Fibroblast of pulmonary artery (primary cell): ENCODE measurements at places on chromosomes 7 and 10.

GRCh38 chr7:135888740-135889139 lies 88.4 kb downstream of the MTPN start:
- no peak for DNase-seq

GRCh38 chr7:9264395-9264794 lies 831.0 kb downstream of the NXPH1 start:
- DNase-seq, result no peak

DNA sequence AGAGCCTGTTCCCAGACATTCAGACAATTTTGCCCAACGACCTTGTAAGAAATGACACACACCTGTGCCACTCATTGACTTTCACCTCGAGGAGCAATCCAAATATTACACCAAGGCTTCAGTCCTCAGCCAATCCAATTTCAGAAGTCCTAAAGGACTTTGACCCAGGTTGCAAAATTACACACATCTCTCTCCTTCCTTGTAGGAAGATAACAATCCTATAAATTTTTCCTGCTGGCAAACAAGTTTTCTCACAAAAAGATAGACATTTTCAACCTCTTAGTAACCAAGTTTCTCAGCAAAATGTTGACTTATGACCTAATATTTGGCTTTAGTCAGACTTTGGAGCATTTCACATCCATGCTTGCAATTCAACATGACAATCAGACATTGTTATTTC lies 745.0 kb downstream of the GRID1 start:
- no peak for DNase-seq

- no peak for DNase-seq
These were observed 630.6 kb upstream of the PHF14 start for GRCh38 chr7:10343108-10343507.

- no peak for DNase-seq
These were observed 633.9 kb upstream of the POT1 start for GRCh38 chr7:125563557-125563956.

DNA sequence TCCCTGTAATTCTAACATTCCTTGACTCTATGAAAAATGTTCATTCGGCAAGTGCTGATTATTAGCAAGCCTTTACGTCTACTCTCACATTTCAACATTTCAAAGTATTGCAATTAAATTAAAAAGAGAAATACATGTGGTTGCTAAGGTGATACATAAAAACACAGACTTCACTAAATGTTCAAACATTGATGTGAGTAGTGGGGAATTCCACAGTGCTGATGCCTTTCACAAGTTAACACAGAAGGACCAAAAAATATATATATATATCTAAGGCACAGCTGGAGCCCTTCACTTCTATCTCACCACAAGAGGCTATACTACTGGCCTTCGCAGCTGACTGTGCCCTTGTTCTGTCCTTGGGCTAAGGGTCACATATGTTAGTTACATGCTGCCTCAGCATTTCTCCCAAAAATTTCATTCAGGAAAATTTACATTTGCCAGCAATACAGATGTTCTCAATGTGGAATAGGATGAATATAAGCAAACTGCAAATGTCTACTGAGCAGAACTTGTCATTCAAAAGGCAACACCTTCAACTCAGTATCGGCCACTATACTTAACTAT lies 13.9 kb downstream of the CTTNBP2 start:
- no peak for DNase-seq

- peak; percentile 75 for DNase-seq
These were observed 1.1 kb upstream of the KBTBD2 start for GRCh38 chr7:32892521-32893206.

DNA sequence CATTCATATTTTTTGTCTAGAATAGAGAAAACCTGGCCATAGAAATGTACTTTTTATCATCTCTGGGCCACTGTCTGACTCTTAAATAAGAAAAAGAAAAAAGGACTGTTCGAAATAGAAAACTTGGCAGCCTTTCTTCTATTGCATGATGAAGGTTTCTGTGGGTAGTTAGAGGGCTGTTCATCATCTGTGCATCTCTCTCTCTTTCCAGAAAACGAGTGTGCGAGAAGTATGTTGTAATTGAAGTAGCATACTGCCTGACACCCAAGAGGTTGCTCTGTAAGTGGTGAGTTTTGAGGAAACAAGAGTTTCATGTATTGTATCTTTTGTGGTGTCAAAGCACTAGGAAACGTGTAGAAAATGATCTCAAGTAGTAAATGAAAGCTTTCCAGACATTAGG lies 343.2 kb upstream of the TMEM229A start:
- DNase-seq, result no peak

GRCh38 chr7:2197436-2198155 lies 35.1 kb downstream of the MAD1L1 start:
- no peak for DNase-seq

DNA sequence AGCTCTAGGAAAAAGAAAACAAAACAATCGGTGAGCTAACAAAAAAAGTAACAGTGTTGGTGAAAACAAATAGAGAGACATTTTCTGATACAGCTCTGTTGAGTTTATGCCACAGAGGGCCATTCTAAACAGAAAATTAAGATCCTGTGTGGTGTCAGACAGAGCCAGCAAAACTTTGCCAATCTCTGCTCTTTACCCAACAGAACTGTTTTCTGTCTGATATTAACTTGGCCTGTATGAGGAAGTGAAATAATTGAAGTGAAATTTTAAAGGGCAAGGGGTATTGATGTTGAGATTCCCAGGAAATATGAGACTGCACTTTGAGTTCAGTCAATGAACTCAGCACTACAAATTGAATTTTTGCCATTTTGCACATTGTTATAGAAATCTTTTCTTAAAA lies 101.0 kb downstream of the AOAH start:
- no peak for DNase-seq

DNA sequence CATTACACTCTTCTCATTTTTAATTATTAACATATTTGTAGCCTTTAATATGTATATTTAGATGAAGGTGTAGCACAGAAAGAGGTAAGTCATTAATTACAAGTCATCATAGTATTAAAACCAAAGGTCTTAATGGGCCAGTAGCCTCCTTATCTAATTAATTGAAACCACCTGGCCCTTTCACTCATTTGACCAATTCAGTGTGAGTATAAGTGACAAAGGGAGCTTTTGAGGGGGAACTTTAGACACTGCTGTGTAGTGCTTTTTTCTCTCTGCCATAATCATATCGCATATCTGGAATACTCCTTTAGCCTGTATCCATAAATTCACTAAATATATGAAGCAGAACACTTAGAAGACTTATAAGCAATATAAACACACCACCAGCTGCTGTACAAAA lies 562.9 kb upstream of the POT1 start:
- no peak for DNase-seq

DNA sequence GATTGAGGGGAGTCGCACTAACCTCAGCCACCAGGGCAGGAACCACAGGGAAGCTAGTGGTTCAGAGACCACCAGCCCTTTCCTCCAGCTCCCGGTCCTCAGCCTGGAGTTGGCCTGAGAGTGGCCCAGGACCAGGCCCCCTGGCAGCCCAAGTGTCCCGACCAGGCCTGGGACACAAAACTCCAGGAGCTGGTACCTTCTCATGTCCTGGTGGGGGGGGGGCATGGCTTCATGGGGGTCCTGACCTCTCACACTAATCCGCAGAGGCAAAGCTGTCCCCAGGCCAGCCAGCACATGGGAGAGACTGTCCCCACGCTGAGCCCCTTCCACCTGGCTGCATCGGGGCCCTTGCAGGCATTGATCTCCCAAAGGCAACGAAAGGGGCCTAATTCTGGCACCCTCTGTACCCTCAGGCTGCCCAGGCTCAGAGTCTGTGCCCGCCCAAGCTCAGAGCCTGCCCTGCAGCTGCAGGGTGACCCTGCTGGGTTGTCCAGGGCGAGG lies 28.2 kb downstream of the GPRIN2 start:
- DNase-seq, result no peak

DNA sequence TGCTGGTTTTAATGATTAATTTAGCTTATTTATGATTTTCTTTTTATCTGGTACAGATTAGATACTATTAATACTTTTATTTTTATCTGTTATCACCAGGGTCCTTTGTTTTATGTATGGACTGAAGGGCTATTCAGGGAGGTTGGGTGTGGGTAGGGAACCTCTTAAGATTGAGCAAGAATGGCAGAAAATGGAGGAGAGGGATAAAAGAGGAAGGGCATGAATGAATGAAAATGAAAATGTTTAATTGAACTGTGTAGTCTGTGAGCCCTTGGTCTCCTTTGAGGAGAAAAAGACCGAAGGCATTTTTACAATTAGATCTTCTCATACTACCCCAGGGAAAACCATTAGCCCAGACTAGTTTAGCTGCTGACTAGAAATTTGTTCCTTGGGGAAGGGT lies 93.1 kb downstream of the CDK14 start:
- DNase-seq, result no peak

DNA sequence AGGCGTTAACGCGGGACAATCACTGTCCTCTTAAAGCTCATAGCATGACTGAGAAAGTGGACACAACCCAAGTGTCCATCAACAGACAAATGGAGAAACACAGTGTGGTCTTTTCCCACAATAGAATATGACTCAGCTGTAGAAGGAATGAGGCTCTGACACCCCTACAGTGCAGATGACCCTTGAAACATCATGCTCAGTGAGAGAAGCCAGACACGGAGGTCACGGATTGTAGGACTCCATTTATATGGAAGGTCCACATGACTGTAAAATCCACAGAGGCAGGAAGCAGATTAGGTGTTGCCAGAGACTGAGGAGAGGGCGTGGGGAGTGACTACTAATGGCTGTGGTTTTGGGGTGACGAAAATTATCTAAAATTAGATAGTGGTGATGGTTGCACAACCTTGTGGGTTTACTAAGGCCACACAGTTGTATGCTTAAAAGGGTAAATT lies 6.1 kb upstream of the NCAPG2 start:
- DNase-seq, result peak; percentile 89

DNA sequence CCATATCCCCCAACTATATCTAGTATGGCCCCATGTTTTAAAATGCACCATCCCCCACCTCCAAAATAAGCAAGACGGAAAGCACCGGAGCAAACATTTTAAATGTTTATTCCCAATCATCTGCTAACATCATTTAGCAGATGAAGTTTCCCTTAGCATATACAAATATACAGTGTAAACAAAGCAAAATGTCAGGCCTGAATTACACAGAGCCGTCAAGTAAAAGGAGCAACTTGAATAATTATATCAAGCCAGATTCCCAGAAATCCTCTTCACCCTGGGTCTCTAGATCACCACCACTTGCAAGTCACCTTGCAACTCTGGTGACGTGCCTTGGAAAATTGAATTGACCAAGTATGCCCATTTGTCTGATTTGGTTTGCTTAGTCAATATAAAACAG lies 91.6 kb upstream of the COL1A2 start:
- no peak for DNase-seq

DNA sequence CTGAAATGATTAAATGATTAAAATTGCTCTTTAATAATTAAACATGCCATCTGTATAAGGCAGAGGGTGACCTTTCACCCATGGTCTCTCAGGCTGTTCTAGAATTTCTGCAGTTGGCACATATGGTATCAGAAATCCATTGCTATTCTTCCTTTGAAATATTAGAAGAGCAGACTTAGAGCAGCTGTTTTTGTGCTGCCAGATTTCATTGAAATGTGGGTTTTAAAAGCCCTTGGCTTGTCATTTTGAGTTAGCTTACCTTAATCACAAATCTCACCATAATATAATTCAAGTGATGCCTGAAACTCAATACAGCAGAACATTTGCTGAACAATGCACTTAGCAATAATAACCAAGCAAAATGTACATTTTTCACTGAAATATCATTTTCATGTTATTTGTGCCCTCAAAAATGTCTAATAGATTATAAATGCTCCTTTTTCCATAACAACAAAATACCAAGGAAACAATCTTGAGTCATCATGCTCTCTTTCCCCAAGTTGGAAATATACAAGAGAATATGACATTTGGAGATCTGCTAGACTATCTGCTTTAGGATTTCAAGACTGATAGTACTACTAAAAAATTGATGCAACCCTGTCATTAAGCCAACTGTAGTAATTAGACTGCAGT lies 16.1 kb upstream of the PTTG1IP2 start:
- no peak for DNase-seq

DNA sequence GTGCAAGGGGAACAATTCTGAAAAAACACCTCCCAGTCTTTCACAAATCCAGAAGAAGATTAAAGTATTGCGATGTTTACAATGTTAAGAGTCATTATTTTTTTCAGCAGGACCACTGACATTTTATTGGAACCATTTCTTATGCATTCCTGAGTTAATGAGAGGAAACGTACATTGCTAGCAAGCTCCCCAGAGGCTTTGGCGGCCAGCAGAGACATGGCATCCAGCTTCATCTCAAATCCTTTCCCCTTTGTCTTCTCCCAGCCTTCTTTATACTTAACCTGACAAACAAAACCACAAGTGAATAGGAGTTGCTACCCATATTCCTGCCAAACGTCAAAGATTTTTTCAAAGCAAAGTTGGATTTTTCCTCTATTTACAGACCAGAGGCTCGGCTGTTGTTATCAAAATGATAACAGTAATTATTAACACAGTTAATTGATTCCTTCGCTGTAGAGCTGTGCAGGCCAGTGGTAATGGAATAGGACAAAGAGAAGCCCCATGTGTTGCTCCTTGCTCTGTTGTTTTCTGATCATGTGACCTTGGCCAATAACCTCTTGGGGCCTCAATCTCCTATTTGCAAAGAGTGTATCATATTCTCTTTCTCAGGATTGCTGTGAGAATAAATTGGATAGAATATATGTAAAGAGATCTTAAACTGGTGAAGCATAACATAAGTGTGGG lies 32.0 kb downstream of the NRAP start:
- no peak for DNase-seq

DNA sequence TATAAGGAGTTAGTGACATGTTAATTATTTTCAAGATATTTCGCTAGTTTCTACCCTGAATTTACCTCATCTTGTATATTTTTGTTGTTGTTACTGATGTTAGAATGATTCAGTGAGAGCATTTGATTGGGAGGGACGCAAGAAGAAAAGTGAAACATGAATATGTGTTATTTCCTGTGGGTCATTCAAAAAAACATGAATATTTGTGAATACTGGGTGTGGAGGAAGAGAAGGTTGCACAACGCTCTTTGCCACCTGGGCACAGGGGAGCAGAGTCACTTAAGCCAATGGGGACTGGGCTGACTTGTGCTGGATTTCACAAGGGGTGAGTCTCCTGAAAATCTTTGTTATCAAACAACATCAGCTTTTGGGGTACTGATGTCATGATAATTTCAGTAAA lies 39.5 kb downstream of the AGK start:
- DNase-seq, result peak; percentile 48

GRCh38 chr10:31299119-31299518 lies 19.9 kb upstream of the ZEB1 start:
- peak; percentile 27 for DNase-seq

DNA sequence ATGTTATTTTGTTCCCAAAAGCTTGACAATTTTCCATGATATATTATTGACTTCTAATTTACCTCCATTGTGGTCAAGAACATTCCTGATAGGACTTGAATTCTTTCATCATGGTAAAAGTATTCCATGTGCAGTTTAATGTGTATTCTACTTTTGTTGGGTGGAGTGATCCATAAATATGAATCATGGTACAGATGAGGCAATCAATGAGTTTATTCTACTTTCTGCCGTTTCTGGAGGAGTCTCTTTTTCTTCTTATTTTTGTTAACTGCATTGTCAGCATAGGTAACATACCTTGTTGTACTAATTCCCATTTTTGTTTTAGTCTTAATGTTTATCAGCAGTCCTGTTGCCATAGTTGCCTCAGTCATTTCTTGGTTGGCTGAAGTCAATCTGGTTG lies 69.6 kb downstream of the SHOC2 start:
- no peak for DNase-seq
